ENCODE measurements at places on chromosomes 6 and 20. TPM values are rescaled to one million over a fixed set of nuclear protein-coding genes. Genes with fewer than 3 reads are reported as not detected.
A peak's percentile ranks its signal among the peaks of the same experiment; 100 is the strongest.

DNA sequence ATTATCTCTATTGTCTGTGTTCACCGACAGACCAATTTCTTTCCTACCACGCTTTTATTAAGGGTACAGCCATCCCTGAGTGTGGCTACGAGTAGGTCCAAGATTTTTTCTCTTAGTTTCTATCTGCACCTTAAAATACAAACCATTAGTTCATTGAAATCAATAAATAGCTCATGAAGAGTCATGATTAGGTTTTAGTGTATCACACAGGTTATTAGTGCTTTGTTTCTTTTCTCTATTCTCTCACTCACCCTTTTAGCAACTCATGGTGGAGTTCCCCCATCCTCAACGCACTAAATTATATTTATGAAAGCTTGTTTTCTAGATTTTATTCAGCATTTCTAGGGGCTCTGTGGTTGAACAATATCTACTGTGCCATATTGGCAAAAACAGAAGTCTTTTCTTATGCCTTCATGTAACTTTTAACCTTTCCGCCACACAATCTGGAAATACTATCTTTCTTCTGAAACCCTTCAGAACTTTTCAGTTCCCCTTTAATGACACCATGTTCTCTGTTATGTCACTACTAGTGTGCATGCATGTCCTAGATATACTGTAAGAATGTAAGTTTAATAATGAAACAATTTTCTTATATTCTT lies 128.2 kb upstream of the LAMA2 start:
- no peak for DNase-seq

DNA sequence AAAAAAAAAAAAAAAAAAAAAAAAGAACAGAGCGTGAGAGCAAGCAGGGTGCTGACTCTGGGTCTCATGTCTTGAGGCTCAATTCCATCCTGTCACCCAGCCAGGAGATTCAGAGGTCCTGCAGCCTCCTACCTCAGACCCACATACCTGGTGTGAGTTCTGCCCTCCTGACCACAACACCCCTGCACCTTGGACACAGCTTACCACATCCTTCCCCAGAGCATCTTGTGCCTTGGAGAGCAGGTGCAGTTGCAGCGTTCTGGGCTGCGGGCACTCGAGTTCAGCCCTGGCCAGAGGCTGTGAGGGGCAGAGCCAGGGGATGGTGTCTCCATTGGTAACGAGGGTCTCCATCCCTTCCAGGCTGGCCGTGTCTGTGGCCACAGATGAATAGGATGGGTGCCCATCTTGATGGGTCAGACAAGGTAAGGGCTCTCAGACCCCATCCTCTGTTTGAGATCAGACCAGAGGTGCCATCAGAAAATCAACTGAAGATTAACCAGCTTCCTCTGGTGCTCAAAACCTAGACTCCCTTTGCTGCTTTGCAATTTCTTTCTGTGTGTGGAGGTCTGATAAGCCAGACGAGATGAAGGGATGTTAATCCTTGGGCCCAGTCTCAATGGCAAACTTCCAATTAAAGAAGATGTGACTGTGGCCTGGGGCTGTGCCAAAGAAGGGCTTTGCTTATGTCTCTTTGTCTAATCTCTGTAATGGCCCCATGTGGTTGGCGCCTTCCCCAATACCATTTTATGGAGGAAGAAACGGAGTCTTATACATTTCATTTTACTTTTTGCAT lies 14.7 kb upstream of the ZNF831 start:
- DNase-seq: no peak

Gene EMILIN3
- 0.09 TPM for total RNA-seq

Gene GPR6
- total RNA-seq: not detected

Gene MICAL1
- total RNA-seq: 17.8 TPM

Gene TFAP2C
- total RNA-seq: not detected

GRCh38 chr6:156809034-156809433 lies 31.9 kb downstream of the ARID1B start:
- DNase-seq: peak; percentile 75

DNA sequence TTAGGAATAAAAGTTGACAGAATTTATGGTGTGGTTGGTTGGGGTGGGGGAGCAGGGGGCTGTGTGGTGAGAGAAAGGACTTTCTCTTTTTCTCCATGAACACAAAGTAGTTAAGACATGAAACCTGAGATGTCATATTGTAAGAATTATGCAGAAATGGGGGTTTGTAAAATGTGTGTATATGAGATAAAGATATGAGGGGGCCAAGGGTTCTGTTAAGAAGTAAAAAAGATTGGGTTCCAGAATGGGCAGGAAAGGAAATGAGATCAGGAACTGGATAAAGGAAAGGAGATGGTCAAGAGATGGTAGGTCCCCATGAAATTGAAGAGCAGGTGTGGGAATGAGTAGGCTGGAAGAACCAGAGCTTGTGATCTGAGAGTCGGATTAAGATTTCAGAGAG lies 9.7 kb downstream of the RNF146 start:
- no peak for DNase-seq

GRCh38 chr6:156864557-156864956 lies 87.4 kb downstream of the ARID1B start:
- no peak for DNase-seq

Gene MAS1
- not detected for total RNA-seq

- DNase-seq: no peak
Observed at GRCh38 chr6:9789201-9789600, 625.7 kb downstream of the TFAP2A start.

Gene CTSA
- total RNA-seq: 48.1 TPM

DNA sequence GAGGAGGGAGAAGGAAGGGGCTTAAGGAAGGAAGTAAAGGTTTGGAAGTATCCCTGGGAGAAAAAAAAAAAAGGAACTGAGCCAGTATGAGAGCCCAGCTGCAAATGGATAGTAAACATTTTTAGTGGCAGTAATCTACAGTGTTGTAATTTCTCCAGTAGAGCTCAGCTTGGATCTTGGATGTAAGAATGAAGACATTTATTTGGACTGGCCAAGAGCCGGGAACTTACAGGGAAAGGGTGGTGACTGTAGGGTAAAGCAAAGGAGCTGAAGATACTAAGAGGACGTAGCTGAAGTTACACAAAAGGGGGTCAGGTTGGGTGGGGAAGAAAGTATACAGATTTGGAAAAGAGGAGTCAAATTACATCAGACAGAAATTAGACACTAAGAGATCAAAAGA lies 13.5 kb downstream of the EEF1E1 start:
- no peak for DNase-seq

DNA sequence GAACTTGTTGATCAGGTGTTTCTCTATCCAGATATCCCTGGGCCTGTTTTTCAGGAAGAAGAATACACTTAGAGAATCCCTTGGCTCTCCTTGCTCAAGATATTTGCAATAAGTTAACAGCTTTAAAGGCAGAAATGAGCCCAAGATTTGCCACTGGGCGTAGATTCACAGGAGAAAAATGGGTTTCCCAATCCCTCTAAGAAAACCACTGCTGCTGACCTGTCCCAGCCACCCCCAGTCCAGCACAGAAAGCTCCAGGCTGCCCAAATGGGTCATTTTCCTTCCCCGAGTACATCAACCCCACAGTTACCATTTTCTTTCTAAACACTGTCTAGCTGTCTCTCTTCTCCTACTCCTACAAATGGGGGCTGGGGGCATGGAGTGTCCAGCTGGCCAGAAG lies 67.3 kb downstream of the ANKRD60 start:
- no peak for DNase-seq

Gene WFDC10B
- not detected for total RNA-seq

Data from dermis blood vessel endothelial cell (primary cell).